ENCODE measurements at places on chromosomes 16 and 17. TPM values are rescaled to one million over a fixed set of nuclear protein-coding genes. Genes with fewer than 3 reads are reported as not detected.

GRCh38 chr16:9094011-9094846 lies 2.8 kb downstream of the HAPSTR1 start:
- DNase-seq, result no peak

GRCh38 chr17:57602896-57603295 lies 142.2 kb downstream of the CCDC182 start:
- no peak for DNase-seq

DNA sequence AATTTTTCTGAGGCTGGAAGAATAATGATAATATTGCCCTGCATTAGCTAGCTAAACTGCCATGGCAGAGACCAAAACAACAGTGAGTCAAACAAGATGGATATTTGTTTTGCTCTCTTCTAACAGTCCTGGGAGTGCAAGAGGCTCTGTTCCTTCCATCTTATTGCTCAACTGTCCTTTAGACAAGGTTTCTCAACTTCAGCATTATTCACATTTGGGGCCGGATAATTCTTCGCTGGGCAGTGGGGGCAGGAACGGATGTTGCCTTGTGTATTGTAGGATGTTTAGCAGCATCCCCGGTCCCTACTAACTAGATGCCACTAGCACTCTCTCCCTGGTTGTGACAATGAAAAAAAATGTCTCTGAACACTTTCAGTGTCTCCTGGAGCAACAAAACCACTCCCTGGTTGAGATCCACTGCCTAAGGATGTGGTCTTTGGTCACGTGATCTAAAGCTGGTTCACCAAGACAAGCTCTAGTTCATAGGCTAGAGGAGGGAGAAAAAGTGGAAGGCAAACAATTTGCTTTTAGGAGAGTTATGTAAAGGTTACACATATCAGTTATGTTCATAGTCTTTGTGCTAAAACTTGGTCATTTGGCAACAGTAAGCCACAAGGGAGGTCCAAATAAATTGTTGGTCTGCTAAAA lies 144.4 kb downstream of the PCTP start:
- DNase-seq, result no peak

- DNase-seq, result no peak
Observed at GRCh38 chr16:78503602-78504001, 404.1 kb downstream of the WWOX start.

The PRR15L gene
- total RNA-seq, result 279 TPM

The BCAR1 gene
- 145 TPM for total RNA-seq

The CORO1A gene
- total RNA-seq, result 24.5 TPM

The KCNJ18 gene
- not detected for total RNA-seq

The CDH5 gene
- total RNA-seq, result 7.7 TPM

The KRTAP3-2 gene
- not detected for total RNA-seq

The KRT20 gene
- 1,413 TPM for total RNA-seq

The GAST gene
- not detected for total RNA-seq

The AOC3 gene
- 27.1 TPM for total RNA-seq

The TVP23C gene
- 18.0 TPM for total RNA-seq

All from left colon (tissue), 2 donors.